ENCODE measurements at places on chromosomes 13 and 19.

- no peak for DNase-seq
These were observed 348.3 kb downstream of the UQCRFS1 start for GRCh38 chr19:28864577-28865042.

GRCh38 chr19:6060600-6061375 is 49.5 kb downstream of the RFX2 start:
- peak; percentile 43 for DNase-seq

- no peak for DNase-seq
These were observed 213.3 kb upstream of the HTR2A start for GRCh38 chr13:47110141-47110540.

- no peak for DNase-seq
These were observed 7.2 kb downstream of the TFDP1 start for GRCh38 chr13:113591750-113592149.

GRCh38 chr13:84896128-84896527 is 903.1 kb downstream of the SLITRK6 start:
- no peak for DNase-seq

GRCh38 chr13:35978607-35979316 is 152.4 kb downstream of the DCLK1 start:
- DNase-seq: no peak

GRCh38 chr13:29319451-29319850 is 276.0 kb downstream of the SLC7A1 start:
- DNase-seq: no peak

DNA sequence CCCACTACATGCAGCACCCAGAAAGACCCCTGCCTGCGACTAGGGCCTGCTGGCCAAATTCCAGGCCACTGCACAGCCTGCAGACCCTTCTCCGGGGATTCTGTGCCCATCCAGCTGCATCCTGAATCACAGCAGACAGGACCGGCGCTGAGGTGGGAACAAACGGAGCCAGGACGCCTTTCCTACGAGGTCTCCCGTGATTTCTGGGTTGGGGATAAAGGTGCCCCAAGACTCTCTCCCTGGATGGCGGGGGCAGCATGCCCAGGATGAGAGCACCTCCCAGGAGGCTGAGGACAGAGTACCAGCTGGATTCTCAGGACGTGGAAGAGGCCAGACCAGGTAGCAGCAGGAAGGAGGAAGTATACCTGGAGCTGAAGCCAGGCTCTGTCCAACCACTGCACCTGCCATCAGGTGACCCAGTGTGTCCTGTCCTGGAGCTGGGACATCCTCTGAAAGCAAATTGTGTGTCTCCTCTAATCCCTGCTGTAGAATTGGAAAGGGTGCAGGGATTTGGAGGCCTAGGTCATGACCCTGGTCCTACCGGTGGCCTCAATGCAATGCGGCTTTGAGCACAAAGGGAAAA is 3.4 kb upstream of the FUT5 start:
- DNase-seq: no peak

GRCh38 chr19:16737911-16738310 is 18.3 kb downstream of the NWD1 start:
- DNase-seq: no peak

GRCh38 chr13:21242236-21242635 is 65.8 kb downstream of the MRPL57 start:
- DNase-seq: no peak

- no peak for DNase-seq
These were observed 168.0 kb downstream of the EFNB2 start for GRCh38 chr13:106367361-106367971.

GRCh38 chr13:33112766-33113165 is 96.5 kb downstream of the KL start:
- no peak for DNase-seq

- peak; percentile 41 for DNase-seq
These were observed 6.6 kb upstream of the CDX2 start for GRCh38 chr13:27975564-27976361.

DNA sequence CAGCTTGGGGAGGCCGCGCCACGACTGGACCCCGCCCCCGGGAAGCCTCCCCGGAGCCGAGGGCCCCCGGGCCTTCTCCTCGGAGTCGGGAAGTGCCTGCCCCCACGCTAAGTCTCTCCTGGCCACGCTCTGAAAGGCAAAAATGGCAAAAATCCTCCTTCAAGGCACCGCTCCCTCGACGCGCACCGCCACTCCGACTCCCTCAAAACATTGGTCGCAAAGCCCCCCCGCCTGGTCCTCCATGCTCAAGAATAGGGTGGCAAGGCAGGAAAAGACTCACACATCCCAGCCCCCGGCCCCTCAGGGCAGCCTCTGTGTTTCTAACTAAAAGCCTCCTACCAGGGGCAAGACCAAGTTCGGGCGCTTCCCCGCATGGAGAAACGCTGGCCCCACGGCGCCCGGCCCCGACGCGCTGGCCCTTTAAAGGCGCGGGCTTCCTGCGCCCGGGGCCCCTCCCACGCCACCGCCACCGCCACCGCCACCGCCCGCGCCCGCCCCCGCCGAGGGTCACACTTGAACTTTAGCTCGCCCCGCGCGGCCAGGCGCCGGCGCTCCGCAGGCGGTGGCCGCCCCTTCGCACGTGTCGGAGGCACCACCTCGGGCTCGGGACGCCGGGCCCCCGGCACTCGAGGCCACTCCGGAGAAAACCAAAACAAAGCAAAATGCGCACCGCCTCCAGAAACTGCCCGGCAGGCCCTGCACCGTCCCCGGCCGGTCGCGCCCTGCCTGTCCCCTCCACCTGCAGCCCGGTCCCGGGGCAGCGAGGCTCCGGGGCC is 1.9 kb downstream of the FOXO1 start:
- peak; percentile 93 for DNase-seq

DNA sequence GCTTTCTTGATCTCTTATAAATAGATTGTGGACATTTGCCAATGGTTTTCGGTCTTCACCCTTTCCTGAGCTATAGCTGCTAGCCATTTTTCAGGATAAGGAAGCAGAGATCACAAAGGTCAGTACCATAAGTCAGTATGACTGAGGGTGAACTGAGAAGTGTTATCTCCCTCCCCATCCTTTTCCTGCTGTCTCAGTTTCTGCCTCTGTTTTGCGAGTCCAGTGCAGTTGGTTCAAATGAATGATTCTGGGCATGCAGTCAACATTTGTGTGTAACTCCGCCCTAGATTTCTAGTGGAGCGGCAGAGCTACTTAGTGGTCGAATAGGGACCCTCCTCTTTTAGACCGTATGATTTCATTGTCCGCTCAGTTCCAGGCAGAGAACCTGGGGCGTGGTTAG is 460.8 kb upstream of the ARGLU1 start:
- no peak for DNase-seq

GRCh38 chr13:73187106-73187505 is 128.3 kb downstream of the KLF5 start:
- no peak for DNase-seq

DNA sequence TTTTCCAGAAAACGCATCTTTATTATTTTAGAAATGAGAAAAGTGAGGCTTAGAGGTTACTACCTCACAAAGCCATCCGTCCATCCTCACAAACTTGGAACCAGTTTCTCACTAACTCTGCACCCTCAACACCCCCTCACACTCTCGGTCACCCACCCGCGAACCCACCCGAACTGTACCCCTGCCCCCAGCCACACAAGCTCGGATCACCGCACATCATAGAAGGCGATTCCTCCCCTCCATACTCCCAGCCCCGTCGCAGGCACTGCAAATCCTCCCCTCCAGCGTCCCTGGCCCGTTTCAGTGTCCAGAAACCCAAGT is 238 bp downstream of the ZNF260 start:
- DNase-seq: no peak
